Germinal center (tissue), 1 donor: ENCODE measurements at places on chromosomes 6 and 20.

- DNase-seq = no peak
Observed at GRCh38 chr6:125631165-125631564, 118.3 kb upstream of the HEY2 start.

DNA sequence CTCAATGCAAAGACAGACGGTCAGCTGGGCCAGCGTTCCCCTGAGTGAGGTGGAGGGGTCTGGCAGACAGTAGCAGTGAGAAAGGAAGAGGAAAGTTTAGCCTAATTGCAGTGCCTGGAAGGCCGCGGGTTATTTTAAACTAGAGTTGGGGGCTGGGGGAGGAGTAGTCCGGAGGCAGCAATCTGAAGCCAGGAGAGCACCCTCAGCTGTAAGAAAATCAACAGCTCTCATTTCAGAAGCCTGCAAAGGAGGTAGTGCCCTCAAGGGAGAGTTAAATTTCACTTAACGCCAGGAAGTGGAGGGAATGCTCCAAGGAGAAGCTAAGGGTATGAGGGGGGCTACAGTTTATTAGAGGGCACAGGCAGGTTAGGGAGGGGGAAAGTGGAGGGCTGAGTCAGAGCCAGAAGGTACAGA lies 26.9 kb downstream of the RING1 start:
- DNase-seq = no peak

DNA sequence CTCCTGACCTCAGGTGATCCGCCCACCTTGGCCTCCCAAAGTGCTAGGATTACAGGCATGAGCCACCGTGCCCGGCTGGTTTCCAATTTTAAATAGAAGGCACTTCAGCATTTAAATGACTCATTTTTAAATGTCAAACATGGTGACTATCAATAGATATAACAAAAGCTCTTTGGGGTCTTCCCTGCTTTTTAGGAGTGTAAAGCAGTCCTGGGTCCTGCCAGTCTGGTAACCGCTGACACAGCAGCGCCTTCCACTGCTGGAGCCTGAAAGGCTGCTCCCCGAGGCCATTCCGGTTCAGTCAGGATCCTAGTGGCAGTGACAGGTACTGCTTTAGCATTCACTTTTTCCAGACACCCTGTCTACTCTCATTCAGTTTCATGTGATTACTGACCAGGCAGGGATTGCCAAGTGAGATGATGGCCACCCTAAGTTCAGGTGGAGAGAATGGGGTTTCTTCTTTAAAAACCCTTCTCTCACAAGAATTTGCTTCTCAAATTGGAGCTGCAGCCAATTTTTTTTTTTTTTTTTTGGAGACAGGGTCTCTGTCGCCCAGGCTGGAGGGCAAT lies 5.1 kb downstream of the DIDO1 start:
- DNase-seq = peak; percentile 51

GRCh38 chr20:59144179-59144830 lies 19.3 kb upstream of the ZNF831 start:
- DNase-seq = no peak

- DNase-seq = no peak
Observed at GRCh38 chr6:128403618-128404444, 116.6 kb downstream of the PTPRK start.
